ENCODE measurements at places on chromosomes 3 and 15.

DNA sequence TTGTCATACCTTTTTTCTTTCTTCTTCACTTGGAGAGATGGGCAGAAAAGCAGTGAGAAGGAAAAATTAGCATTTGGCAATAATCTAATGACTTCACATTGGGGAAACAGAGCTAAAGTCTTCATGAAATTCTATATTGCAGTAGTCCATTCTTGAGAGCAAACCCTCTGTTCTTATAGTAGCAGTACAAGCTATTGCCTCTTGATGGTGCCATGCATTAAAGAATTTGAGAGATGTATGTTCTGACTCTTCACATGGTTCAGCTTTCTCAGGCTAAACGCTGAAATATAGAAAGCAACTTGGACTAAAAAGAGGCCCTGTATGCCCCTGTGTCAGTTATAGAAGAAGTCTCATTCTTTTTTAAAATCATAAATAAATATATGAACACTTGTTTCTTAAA, 36.0 kb downstream of the PHLDB2 start:
- peak; percentile 74 for DNase-seq

GRCh38 chr15:42348083-42348482, 11.2 kb upstream of the CAPN3 start:
- DNase-seq = no peak

- no peak for DNase-seq
Observed at GRCh38 chr3:193851941-193852674, 259.1 kb downstream of the OPA1 start.

DNA sequence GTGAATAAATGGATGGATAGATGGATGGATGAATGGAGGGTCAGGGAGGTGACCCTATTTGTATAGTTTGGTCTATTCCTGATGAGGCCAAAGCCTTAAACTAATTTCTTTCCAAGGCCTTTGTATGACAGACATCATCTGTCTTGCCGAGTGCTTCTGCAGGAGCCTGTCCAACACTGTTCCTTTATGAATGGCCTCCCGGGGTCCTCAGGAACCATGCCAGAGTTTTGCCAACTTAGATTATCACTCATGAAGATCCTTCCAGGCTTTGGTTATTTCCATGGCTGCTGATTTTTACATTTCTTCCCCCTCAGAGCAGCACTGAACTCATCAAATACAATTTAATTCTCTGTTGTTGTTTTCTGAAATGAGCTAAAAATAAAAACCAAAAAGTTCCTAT, 133.0 kb upstream of the SOX2 start:
- DNase-seq = no peak

- DNase-seq = no peak
Observed at GRCh38 chr15:67322481-67322880, 67.9 kb downstream of the IQCH start.

GRCh38 chr3:96264701-96265100, 549.7 kb upstream of the EPHA6 start:
- no peak for DNase-seq

DNA sequence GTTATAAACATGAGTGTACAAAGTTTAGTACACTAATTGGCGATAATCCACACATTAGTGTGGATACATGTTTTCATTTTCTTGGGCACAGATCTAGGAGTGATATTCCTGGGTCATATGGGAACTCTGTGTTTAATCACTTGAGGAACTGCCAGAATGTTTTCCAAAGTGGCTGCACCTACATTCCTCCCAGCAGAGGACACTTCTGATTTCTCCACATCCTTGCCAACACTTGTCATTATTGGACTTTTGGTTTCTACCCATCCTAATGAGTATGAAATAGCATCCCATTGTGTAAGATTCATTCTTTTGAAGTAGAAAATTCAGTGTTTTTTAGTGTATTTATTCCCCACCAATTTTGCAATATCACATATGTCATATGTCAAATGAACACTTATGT, 53.6 kb downstream of the CFAP92 start:
- no peak for DNase-seq

DNA sequence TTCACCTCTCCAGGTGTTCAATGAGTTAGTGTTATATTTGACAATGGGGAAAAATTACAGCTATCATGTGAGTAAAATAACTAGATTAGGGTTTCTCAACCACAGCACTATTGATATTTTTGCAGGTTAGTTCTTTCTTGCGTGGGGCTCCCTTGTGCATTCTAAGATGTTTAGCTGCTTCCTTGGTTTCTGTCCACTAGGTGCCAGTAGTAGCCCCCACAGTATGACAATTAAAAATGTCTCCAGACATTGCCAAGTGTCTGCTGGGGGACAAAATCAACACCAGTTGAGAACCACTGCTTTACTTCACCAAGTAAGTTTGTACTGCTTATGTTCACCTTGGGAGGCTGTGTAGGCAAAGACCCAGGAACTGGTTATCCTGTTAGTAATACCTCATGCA, 618.7 kb downstream of the EDEM1 start:
- DNase-seq = no peak

GRCh38 chr3:64216274-64217147, 8.8 kb downstream of the PRICKLE2 start:
- DNase-seq = no peak

All from NCI-H460 (cell line).